ENCODE measurements at places on chromosomes 12 and 14.

GRCh38 chr14:68684466-68685418 lies 108.1 kb downstream of the ZFP36L1 start:
- no peak for DNase-seq

DNA sequence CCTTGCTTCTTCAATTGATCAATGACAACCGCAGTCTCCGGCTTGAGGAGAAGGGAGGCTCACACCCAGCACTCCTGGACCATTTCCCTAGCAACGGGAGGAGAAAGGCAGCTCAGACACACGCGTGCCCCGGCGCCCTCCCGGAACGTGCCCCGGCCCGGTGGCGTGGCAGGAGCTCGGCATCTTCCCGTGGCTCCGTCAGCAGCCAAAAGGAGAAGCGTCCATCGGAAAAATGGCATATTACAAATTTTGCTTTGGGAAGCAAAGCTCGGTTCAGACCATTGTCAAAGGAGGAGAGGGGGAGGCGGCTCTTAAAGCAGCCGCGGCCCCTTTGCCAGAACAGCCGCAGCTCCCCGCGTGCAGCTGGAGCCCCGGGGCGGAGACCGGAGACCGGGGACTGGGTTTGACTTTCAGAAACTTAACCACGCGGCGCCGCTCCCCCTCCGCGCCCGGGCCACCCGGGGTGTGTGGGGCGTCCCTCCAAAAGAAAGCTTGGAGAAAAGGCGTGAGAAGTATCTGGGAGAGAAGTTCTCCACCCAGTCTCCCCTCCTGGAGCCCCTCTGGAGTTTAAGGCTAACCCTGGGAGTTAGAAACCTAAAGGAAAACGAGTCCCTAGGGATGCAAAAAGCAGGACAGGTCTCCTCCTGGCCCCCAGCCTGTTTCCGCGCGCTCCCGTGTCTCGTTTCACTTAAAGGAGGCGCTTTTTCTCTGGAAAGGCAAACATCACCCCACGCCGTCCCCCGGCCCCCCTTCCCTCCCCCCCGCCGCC lies 545 bp downstream of the PPFIA2 start:
- peak; percentile 11 for DNase-seq

DNA sequence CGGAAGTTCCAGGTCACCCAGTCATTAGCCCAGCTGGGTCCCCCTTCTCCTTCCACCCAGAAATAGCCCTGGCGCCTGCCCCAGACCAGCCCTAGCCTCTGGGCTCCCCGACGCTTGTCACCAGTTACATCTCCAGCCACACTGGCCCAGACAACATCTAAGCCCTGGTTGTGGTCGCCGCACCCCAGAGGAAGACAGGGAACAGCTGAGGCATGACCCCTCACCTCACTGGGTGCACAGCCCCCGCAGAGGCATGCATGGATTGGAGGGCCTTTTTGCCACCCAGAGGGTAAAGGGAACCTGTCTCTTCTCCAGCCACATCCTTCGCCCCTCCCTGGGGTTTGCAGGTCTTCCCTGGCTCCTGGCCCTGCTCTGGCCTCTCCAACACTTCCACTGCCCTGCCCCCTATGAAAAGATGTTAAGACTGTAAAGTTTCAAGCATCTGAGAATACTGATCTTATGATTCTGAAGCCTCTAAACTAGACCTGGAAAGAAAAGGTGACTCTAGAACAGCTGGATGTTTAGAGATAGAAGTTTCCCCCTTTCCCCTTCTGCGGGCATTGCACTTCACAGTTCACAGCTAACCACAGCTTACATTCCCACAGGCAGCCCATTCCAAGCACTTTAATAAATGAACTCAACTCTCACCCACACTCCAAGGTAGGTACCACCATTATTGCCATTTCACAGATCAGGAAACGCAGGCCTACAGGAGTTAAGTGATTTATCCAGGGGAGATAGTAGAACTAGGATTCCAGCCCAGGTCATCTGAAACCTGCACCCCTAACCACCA lies 14.7 kb downstream of the TMEM119 start:
- no peak for DNase-seq

GRCh38 chr14:28999656-29000055 lies 233.1 kb downstream of the FOXG1 start:
- DNase-seq, result no peak

DNA sequence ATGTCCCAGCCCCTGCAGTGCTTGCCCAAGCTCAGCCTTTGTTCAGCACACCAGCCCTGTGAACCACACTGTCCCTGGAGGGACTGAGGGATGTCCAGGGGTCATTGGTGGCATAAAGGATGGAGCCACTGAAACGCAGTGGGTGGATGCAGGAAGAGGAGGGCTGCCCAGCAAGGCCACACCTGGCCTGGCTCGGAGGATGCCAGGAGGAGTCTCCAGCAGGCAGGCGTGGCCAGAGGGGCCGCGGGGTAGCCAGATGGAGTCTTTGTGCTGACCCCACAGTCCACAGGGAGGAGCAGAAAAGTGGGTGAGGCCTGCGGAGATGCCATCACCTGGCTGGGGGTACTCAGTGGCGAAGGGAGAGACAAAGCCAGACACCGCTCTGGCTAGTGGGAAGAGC lies 108.5 kb upstream of the C14orf180 start:
- DNase-seq, result no peak

- no peak for DNase-seq
Observed at GRCh38 chr12:67590149-67590790, 58.3 kb upstream of the DYRK2 start.

GRCh38 chr12:120500581-120500980 lies 4.7 kb downstream of the DYNLL1 start:
- no peak for DNase-seq

DNA sequence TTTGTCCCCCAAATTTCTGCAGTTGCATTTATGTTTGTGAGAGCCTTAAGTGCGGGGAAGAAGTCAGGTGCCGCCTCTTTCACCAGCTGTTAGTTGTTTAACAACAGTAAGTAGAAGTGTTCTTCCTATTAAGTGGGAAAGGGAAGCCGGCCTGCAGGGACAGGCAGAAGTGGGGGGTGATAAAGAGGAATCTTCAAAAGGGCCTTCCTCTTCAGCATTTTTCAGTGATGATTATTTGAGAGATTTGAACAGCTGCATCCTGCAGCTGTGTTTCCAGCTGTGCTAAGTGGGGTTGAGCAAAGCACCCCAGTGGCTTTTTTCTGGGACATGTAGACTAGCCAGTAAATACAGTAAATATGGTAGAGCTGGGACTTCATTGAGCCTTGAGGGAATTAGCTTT lies 32.1 kb upstream of the SLC38A1 start:
- DNase-seq, result peak; percentile 46

GRCh38 chr12:3202096-3202495 lies 124.9 kb downstream of the TSPAN9 start:
- no peak for DNase-seq

DNA sequence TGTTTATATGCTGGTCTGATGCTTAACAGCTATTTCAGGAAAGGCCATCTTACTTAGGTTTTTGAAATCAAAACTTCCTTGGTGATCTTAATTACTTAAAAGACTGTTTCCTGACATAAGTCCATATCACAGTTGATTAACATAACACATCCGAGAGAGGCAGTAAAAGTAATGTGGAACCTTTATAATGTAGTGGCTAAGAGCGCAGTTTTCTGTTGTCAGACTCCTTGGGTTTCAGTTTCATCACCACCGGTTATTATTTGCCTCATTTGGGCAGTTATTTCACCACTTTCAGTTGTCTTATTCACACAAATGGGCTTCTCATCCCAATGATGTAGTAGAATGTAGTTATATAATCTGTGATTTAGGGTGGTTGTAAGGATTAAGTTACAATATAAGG lies 30.9 kb downstream of the TBC1D15 start:
- DNase-seq, result peak; percentile 73

DNA sequence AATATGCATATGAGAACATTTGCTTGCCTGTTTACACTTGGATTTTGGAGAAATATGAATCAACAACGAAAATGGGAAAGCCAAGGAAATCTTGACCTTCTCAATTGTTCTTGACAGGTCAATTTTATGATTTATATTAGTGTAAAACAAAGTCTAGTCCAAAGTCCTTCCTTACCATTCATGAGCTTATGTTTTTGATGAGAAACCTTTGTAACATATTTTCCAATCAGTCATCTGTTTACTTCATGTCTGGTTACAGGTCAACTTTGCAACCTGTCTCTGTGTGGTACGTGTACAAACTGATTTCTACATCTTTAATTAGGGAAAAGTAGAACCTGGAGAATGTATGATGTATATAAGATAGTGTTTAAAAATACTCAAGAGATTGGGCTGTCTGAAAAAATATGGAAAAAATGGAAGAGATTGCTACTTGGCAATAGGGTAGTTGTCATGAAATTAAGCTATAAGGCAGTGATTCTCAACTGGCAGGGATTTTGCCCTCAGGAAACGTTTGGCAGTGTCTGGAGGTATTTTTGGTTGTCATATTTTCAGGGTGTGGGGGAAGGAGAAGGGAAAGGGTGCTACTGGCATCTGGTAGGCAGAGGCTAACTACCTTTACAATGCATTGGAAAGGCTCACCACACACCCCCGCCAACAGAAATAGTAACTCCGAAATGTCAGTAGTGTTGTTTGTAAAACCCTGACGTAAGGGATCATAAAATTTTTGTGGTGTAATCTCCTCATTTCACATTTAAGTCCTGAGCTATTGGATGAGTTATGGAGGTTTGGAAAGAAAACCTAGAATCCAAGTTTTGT lies 110.4 kb upstream of the PTPRB start:
- DNase-seq, result no peak

DNA sequence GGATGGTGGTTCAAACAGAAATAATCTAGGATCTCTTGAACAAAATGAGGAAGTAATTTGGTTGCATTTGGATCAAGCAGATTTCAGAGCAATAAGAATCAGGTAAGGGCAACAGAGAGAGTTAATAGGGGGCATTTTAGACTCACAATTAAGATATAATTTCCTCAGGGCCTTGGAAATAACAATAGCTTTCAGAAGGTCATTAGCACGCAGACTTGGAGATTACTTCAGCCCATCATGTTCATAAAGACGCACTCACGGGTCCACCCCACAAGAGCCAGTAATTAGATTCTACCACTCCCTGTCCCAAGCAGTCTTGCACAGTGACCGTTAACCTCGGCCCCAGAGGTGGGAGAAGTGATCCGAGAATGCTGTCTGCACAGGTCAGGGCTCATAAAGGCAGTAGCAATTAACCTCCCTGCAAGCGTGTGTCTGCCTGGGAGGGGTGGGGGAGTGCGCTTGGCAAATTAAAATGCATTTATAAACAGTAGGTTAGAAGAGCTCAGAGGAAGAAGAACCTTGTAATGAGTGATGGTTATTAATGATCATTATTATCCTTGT lies 125.7 kb upstream of the CCDC196 start:
- no peak for DNase-seq

- peak; percentile 46 for DNase-seq
Observed at GRCh38 chr12:122527478-122527944, 462 bp downstream of the KNTC1 start.

GRCh38 chr12:53480491-53481442 lies 18.5 kb downstream of the MAP3K12 start:
- DNase-seq, result no peak

DNA sequence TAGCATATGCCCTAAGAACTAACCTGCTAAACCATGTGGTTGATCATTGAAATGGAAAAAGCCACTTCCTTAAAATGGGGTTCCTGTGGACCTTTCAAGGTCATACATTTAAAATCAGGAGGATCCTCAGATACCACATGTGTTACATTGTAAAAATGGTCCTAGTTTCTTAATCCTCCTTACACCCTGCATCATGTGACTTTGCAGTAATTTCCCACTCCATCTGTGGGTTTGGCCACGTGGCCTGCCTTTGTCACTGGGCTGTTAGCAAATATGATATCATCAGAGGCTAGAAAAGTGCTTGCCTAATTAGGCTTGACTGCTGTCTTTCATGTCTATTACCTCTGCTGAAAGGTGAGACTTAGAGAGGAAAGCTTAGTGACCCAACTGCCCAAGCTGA lies 70.7 kb downstream of the CMKLR1 start:
- peak; percentile 88 for DNase-seq

- DNase-seq, result no peak
Observed at GRCh38 chr14:37591941-37592481, 3.0 kb downstream of the FOXA1 start.

DNA sequence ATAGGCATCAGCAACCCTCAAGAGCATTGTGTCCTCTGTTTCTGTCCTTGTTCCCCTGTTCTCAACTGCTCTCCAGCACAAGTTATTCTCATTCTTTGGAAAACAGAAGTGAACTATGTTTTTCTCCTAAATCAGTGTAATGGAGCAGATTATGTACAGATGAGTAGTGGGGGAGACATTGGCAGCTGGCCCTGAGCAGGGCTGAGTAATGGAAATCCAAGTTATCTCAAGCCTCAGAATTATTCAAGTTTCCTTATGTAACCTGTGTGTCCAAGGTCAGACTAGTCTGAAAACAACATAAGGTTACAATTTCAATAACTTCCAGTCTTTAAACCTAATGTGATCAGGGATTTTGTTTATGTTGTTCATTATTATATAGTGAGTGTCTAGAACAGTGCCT lies 116.1 kb upstream of the FUT8 start:
- DNase-seq, result no peak

- DNase-seq, result no peak
Observed at GRCh38 chr12:87943762-87944161, 85.4 kb downstream of the C12orf50 start.

GRCh38 chr12:45477526-45477925 lies 252.0 kb upstream of the ARID2 start:
- no peak for DNase-seq

- no peak for DNase-seq
Observed at GRCh38 chr14:105859717-105860614, 333.6 kb downstream of the TMEM121 start.

DNA sequence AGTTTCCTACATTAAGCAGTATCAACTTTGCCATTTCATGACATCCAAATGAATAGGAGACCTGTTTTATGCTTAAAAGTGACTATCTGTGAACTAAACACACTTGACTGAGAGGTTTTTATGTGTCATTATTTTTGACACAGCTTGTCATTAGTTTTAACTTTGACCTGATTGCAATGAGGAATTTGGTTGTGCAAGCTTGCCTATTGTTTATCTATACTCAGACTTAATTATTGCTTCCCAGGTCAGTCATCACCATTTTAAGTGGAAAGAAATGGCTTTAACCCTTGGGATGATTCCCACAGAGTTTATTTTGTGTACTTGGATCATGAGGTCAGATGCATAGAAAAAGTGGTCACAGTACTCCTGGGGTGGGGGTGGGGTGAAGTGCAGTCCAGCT lies 171.0 kb upstream of the PRICKLE1 start:
- no peak for DNase-seq

DNA sequence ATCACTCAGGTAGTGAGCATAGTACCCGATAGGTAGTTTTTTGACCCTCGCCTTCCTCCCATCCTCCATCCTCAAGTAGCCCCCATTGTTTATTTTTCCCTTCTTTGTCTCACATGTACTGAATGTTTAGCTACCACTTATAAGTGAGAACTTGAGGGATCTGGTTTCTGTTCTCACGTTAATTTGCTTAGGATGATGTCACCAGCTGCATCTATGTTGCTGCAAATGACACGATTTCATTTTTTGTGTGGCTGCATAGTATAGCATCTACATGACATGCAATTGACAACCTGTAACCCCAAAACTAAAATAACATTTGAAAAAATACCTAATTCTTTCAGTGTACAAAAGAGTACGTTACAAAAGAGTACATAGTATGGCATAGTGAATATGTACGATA lies 254.0 kb upstream of the NOVA1 start:
- no peak for DNase-seq
